Activated T-helper 1 cell treated with Interleukin-2 at 50 U/mL for 16 hours (primary cell): ENCODE measurements at places on chromosomes 16 and 17.
A peak's percentile ranks its signal among the peaks of the same experiment; 100 is the strongest.

GRCh38 chr17:28514561-28515002 lies 8.4 kb downstream of the FOXN1 start:
- no peak for DNase-seq

DNA sequence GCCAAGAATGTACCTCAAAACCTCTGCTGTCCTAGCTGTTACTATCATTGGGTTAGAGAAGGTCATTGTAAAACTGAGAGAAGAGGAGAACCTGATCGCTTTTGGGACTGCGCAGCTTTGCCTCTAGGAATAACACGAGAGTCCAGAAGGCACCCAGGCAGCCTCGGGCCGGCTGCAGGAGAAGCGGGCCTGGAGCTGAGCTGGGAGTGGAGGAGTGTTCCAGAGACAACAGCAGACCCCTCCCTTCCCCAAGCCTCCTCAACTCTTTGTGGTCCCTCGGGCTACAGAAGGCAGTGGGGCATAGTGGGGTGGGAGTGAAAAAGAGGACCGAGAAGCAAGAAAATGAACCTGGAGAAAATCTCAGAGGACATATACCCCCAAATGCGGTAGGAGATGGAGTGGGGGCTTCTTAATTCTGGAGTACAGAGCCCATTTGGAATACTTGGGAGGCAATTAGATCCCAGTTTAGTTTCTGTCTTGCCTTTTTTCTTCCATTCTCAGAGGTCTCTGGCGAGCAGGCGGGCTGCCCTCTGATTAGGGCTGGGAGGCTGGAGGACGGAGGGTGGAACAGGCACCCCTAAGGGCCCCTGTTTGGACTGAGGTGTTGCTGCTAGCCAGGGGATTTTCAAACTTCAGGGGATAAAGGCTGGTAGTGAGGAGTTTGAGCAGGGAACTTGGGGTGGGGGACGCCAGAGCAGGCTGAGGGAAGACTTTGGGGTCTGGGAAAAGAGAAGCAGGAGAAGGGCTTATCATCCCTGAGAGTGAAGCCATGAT lies 13.3 kb upstream of the HOXB2 start:
- no peak for DNase-seq

DNA sequence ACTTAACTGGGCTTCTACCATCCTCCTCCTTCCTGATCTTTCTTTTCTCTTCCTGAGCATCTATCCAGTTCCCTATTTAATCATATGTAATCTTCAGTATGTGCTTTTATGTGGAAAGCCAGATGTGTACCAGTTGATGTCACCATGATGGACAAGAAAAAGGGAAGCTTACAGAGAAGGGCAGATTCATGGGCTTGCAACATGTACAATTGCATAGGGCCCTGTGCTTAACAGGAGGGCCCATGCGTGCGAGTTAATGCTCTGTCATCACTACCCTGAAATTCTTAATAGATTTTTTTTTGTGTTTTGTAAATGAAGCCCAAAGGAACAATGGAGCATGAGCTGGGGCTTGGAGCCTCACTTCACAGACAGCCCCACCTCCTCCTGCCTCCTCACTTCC lies 124.3 kb downstream of the CDH13 start:
- DNase-seq: no peak

- no peak for DNase-seq
Observed at GRCh38 chr17:6191405-6192324, 121.5 kb downstream of the WSCD1 start.

DNA sequence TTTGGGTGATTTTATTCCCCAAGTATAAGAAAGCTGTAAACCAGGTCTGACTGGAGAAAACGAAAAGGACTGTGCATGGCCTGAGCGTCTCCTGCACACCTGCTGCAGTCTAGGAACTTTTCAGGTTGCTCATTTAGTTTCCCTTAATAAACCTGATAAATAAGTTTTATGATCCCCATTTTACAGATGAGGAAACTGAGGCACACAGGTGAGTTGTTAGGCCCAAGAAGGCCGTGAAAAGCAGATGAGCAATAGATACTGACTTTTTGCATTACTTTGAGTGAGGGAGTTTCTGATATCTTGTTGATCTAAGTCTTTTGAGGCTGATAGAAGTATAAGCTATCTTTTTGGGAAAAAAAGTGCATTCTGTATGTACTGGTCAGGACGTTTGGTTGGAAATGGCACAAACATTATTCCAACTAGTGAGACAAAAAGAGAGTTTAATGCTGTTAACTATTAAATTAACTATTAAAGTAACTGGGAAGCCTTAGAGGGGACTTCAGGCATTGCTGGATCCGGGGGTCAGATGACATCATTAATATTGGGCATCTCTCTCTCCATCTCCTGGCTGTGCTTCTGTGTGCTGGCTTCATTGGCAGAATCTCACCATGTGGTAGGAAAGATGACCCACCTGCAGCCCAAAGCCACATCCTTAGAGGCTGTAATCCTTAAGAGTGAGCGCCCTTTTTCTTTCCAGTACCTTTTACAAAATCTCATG lies 163.4 kb downstream of the CMIP start:
- DNase-seq: no peak

DNA sequence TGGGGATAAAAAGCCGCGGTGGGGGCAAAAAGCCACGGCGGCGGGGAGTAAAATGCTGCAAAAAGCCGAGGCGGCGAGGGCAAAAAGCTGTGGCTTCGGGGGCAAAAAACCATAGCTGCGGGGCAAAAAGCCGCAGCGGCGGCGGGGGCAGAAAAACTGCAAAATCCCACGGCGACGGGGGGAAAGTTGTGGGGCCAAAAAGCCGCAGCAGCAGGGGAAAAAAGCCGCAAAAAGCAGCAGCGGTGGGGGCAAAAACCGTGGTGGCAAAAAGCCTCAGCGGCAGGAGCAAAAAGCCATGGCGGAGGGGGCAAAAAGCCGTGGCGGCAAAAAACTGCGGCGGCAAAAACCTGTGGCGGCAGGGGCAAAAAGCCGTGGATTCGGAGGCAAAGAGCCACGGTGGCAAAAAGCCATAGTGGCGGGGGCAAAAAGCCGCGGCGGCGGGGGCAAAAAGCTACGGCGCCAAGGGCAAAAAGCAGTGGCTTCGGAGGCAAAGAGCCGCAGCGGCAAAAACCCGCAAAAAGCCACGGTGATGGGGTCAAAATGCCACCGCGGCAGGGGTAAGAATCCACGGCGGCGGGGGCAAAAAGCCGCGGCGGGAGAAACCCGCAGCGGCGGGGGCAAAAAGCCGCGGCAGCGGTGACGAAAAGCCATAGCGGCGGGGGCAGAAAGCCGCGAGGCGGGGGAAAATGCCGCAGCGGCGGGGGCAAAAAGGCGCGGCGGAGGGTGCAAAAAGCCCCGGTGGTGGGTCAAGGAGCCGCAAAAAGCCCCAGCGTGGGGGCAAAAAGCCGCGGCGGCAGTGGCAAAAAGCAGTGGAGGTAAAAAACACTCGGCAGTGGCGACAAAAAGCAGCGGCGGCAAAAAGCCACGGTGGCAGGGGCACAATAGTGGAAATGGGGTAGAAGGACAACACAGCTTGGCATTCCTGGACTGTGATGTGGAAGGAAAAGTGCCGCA lies 192.8 kb downstream of the SHCBP1 start:
- no peak for DNase-seq

DNA sequence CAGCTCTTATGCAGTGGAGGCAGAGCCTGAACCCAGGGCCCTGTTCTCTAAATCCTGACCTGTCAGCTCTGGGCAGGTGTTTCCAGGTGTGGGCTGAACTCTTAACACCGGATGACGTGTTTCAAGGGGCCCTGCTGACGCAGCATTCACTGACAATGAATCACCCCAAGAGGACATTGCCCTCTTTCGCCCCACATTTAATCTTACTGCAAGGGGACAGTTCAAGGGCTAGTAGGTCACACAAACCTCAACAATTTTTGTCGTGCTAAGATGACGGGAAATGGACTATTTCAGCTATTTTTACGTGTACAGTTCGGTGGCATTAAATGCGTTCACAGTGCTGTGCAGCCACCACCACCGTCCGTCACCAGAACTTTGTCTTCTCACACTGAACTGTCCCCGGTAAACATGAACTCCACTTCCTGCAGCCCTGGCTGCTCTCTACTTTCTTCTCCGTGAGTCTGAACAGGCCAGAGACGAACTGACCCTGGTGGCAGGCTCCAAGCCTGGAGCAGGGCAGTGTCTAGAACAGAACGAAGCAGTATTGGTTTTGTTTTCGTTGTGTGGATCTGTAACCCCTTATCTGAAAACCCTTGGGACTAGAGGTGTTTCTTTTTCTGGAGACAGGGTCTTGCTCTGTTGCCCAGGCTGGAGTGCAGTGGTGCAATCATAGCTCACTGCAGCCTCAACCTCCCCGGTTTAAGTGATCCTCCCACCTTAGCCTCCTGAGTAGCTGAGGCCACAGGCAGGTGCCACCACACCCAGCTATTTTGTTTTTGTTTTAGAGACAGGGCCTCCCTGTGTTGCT lies 88.4 kb upstream of the CIBAR2 start:
- no peak for DNase-seq

GRCh38 chr17:17151541-17151940 lies 54.6 kb downstream of the PLD6 start:
- no peak for DNase-seq

DNA sequence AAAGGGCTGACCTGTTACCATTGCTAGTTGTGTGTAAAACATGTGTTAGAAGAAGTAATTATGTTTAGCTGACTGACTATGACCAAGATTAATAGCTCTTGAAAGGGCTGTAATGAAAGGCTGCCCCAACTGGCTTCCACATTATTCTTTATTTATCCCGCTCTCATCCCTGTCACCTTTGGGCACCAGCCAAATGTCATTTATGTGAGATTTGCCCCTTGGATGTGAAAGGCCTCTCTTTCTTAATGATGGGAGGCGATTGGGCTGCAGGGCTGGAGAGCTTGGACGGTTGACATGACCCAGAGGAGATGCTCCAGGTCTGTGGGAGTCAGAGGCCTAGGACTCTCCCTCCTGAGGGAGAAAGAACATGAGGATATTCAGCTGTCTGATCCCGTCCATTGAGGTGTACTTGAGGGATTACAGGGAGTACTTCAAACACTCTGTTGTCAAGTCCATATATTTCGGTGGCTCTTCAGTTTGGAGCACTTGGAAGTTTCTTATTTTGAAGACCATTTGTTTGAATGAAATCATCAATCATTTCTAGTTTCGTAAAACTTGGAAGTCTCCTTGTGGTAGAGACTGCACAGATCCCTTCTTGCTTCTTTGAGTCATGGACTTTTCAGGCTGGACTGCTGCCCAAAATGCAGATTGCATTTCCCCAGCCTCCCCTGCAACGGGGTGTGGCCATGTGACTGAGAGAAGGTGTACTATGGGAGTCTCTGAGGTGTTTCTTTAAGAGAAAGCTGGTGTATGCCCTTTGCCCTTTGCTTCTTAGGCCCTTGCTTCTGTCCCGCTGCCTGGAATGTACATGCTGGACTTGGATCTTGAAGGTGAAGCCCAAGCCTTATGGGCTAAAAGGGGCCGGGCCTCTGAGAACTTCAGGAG lies 51.3 kb downstream of the FTO start:
- no peak for DNase-seq

- DNase-seq: no peak
Observed at GRCh38 chr16:11672206-11673090, 4.2 kb downstream of the SNN start.

GRCh38 chr17:18158022-18158600 lies 25.5 kb upstream of the ALKBH5 start:
- peak; percentile 86 for DNase-seq

- DNase-seq: no peak
Observed at GRCh38 chr16:14456793-14457481, 173.1 kb downstream of the PARN start.

DNA sequence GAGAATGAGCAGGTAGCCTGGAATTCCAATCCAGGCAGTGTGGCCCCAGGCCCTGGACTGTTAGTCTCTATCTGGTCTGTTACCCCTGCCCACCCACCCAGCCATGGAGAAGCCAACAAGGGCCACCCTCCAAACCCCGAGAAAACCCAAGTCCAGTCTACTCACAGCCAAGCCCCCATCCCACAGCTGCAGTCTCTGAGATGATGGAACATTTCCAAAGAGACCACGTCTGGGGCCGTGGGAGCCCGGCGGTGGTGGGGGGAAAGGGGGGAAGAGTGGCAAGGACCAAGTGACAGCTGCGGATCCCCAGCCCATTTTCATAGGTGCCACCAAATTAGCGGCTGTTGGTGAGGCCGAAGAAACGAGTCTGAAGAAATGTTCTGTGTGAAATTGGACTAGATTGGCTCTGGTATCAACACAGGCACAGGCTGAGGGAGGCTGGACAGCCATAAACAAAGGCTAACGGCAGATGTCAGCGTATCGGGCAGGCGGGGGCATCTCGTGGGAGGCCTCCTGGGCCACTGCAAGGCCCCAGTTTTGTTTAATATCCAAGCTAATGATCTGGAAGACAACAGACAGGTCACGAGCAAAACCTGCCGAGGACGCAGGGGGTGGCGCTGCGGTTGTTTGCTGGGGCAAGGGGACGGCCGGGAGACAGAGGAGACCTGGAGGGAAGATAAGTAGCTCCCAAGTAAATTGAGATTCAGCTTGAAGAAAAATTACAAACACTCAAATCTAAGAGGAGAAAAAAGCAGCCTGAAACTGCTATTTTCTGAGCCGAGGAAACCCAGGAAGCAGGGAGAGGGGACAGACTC lies 53.4 kb downstream of the RBFOX3 start:
- DNase-seq: no peak

GRCh38 chr17:29574732-29575510 lies 6.4 kb downstream of the TP53I13 start:
- DNase-seq: no peak

DNA sequence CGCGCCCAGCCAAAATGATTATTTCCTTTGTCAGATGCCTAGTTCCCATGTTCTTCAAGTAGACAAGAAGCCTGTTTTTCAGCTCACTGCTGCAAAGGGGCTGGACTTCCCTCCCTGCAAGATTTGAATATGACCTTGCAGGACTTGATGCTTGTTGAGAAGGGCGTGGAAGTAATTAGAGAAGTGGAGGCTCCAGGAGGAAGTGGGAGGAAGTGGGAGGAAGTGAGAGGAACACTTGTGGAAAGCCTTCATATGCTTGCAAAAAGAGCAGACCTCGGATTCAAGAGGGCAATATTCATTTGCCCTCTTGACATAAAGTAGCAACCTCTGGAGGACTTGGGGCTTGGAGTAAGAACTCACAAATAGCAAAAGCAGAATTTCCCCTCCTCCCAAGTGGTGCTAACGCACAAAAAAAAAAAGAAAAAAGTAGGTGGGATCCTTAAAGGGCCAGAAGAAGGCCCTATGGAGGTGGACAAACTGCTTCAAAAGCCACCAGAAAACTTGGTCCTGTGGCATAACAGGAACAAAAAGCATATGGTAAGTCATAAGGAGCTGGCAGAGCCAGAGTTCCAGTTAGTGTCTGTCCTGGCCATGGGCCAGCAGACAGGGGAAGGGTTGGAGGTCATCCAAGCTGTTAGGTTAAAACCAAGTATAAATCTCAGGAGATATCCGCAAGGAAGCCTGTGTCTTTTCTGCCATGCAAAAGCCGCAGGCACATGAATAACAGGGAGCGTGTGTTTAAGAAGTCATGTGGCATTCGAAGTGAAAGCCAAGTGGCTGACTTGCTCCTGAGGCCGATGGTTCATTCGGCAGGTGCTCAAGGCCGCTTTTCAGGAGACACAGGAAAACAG lies 20.6 kb upstream of the PRKAR1A start:
- no peak for DNase-seq

DNA sequence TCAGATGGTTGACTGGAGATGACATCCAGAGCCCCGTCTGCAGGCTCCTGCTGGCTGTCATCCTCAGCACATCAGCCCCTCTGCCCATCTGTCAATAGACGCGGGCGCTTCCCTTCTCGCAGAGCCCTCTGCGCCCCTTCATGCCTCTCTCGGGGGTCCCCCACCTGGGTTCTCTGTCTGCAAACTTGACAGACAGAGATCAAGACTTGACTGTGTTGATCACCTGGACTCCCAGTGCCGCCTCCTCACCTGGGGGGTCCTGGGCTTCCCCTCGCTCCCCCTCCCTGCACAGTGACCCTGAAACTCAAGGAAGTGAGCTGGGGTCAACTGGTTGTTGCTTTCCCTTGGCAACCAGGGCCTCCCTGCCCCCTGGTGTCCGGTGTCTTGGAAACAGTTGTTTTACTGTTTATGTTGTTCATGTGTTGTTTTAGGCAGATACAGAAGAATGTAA lies 31.9 kb downstream of the RNF213 start:
- DNase-seq: no peak
